ENCODE measurements at places on chromosomes 7 and 10.

GRCh38 chr10:11403116-11403515 lies 208.3 kb downstream of the USP6NL start:
- peak; percentile 52 for DNase-seq

DNA sequence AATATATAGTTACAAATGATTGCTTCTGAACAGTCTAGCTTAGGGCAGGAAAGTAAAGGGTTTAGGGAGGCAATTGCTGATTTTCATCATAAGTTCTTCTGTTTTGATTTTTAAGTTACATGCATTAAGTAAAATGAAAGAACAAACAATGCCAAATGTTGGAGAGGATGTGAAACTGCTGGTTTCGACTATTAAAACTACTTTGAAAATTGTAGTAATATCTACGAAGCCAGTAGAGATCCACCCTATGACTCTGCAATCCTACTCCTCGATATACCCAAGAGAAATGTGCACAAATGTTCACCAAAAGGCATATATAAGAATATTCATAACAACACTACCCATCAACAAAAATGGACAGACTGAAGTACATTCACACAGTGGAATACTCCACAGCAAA lies 24.3 kb downstream of the PDZD8 start:
- no peak for DNase-seq

- no peak for DNase-seq
Measured at GRCh38 chr7:129494041-129494440, 8.3 kb upstream of the SMKR1 start.

- DNase-seq = no peak
Measured at GRCh38 chr7:108911016-108911415, 341.3 kb downstream of the DNAJB9 start.

- peak; percentile 41 for DNase-seq
Measured at GRCh38 chr10:90857635-90858460, at the start of gene HTR7. TSS of gene HTR7 (minus strand) at chr10:90858039. CDS start at chr10:90857671, 368 bp downstream.
